ENCODE measurements at places on chromosomes 4 and X. TPM values are rescaled to one million over a fixed set of nuclear protein-coding genes. Genes with fewer than 3 reads are reported as not detected.
A peak's percentile ranks its signal among the peaks of the same experiment; 100 is the strongest.

- peak; percentile 84 for DNase-seq
Measured at GRCh38 chrX:153667956-153668396, 5.6 kb downstream of the PNCK start.

PHEX gene
- total RNA-seq: 5.6 TPM

PLAC8 gene
- total RNA-seq: 1.1 TPM

RENBP gene
- total RNA-seq: 5.6 TPM

UCP1 gene
- total RNA-seq: not detected

DNA sequence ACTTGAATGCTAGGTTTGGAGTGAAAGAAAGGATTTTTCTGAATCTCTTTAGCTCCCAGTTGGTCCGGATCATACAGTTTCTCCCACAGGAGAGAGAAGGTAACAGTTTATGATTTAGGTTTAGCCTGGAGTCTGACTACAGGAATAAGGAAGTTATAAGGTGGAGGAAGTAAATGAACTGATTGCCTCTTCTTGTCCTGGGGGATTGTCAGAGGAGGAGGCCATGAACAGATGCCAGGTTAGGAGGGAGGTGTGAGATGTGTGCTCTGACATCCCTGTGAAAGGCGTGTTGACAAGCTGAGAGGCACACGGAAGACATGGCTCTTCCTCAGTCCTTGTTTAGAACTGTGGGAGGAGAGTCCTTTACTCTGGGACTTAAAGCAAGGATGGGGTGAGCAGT is 64.4 kb downstream of the CHRNA9 start:
- no peak for DNase-seq

- DNase-seq: peak; percentile 86
Measured at GRCh38 chr4:121462660-121463261, 81.9 kb upstream of the QRFPR start.

- no peak for DNase-seq
Measured at GRCh38 chr4:133808151-133808550, 393.4 kb downstream of the PABPC4L start.

DNA sequence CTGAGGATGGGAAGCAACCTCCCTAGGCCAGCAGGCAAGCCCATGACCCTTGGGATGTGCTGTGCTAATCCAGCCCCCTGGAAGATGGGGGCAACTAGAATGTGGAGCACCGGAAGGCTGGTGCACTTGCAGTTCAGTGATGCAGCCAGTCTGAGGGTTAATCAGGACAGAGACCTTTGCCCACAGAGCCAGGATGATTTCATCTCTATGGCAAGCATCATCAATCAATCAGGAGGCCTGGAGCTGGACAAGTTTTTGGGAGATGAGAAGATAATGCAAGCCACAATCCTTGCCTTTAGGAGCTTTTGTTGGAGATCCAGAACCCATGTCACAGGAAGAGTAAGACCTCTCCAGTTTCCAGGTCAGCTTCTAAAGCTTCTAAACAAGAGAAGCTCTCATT is 15.4 kb upstream of the MSN start:
- DNase-seq: no peak

GRCh38 chrX:104854790-104855340 is 288.9 kb downstream of the IL1RAPL2 start:
- DNase-seq: no peak

DNA sequence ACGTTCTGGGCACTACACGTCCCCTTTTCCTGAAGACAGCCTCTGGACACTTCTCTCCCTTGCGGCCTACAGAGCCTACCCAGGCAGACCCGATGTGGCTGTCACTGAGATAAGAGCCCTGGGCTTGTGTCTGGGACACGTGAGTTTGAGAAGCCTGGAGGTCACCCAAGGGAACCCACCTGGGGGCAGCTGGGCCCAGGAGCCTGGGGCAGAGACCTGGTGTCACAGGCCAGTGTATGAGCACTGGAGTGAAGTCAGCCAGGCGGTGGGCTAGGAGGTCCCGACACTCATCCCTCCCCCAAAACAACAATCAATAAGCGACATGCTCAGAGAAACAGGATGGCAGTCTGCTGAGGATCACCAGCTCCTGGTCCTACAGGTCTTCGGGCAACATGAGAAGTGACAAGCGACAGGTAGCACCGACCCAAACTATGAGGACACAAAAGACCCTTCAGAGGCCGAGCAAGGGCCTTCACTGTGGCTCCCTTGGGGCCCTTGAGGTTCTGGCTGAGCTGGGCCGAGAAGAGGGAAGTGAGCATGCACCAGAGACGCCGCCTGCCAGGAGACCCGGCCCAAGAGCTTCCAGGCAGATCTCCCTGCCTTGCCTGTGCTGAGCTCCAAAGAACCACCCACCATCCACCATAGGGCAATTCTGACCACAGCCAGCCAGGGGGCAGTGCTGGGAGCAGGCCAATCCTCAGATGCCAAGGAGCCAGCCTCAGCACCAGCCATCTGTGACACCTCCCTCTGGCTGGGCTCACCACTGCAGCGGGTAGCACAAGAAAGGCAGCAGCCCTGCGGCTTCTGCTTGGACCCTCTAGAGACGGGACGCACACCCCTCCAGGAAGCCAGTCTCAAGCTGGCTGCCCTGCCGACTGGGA is 11.0 kb upstream of the DUSP9 start:
- no peak for DNase-seq

SMR3B gene
- not detected for total RNA-seq

GRCh38 chrX:47500554-47500953 is 17.5 kb upstream of the ZNF41 start:
- no peak for DNase-seq

DNA sequence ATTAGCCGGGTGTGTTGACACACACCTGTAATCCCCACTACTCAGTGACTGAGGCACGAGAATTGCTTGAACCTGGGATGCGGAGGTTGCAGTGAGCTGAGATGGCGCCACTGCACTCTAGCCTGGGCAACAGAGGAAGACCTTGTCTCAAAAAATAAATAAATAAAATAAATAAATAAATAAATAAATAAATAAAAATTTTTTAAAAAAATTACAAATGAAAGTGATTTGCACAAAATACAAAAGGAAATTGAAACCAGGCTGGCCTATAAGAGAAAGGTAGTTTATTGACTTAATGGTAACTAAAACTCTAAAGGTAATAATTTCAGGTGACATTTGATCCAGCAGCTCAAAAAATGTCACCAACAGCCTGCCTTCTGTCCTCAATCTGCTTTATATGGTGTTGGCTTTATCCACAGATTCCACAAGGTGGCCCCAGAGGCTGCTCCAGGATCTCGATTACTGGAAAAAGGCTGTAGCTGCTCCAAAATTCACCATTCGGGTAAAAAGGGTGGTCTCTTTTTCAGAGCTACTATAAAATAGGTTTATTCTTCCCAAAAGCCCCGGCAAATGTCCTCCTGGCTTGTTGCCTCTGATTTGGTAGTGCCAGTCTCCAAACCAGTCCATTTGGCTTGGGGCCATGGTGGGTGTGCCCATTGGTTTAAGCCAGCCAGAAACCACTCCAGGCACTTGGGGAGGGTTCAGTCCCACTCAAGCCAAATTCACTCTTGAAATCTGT is 61.4 kb upstream of the TRIM2 start:
- DNase-seq: peak; percentile 85

GRCh38 chrX:139158256-139158655 is 372.3 kb upstream of the F9 start:
- no peak for DNase-seq

GRCh38 chrX:135000516-135000915 is 9.7 kb downstream of the SMIM10 start:
- no peak for DNase-seq

- DNase-seq: no peak
Measured at GRCh38 chrX:83416273-83416672, 91.8 kb upstream of the POU3F4 start.

CXorf66 gene
- not detected for total RNA-seq

TSPAN7 gene
- total RNA-seq: 0.82 TPM

- DNase-seq: peak; percentile 86
Measured at GRCh38 chr4:94455081-94455480, 3.3 kb downstream of the PDLIM5 start.

- DNase-seq: peak; percentile 40
Measured at GRCh38 chr4:11534623-11535302, 106.1 kb upstream of the HS3ST1 start.

- no peak for DNase-seq
Measured at GRCh38 chr4:161203865-161204264, 959.9 kb downstream of the FSTL5 start.

- no peak for DNase-seq
Measured at GRCh38 chr4:183612329-183613250, 46.4 kb downstream of the RWDD4 start.

GRCh38 chrX:51484616-51485015 is 11.8 kb downstream of the NUDT11 start:
- DNase-seq: no peak

RTL9 gene
- total RNA-seq: 1.5 TPM

AVPR2 gene
- total RNA-seq: not detected

DNA sequence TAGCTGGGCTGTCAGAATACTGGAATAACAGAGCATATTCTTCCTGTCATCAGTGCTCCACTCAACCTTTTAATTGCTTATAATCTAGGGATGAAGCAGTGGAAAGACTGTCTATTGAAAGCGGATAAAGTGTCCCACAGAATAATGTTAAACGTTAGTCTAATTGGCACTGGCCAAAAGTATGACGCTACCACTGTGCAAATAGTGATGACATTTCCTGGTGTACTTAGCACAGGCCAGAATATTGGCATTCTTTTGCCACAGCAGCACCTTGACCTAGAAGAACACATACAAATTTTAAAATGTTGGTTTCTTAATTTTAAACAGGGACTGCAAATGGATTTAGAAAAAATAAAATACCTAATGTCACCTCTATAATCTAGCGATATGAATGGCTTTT is 635.2 kb upstream of the SPANXN1 start:
- DNase-seq: no peak

DNASE1L1 gene
- 31.0 TPM for total RNA-seq

FAM114A1 gene
- total RNA-seq: 378 TPM

DNA sequence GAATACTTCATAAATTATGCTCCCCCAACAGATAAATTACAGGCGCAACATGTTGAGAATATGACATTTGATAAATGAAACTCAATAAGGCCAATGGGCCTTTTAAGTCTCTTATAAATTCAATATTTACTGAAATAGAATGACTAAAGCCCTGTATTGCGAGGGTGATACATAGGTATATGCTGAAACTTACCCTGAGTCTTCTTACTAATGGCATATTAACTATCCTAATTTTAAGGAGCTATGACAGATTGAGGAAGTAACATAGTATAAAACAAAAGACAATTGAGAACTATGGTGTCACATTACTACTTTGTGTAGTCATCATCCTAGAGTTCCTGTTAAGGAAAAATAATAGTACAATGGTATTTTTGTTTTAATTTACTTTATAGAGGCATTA is 440.7 kb downstream of the IL15 start:
- DNase-seq: no peak

TXK gene
- 0.25 TPM for total RNA-seq

DNA sequence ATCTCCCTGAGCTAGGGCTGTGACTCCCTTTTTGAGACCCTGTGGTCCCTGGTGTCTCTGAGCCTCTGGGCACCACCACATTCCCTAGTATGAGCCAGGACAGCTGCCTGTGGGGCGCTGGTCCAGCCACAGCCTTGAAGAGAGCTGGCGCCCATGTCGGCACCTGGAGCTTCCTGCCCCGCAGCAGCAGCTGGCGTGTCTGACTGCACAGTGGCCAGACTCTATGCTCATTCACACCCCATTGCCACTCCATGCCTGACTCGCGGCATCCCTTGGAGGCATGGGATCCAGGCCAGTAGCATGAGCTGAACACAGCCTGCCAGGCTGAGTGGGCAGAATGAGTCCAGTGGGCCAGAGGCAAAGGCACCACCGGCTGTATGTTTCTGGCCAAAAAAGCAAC is 8.3 kb upstream of the SPP1 start:
- DNase-seq: no peak

DNA sequence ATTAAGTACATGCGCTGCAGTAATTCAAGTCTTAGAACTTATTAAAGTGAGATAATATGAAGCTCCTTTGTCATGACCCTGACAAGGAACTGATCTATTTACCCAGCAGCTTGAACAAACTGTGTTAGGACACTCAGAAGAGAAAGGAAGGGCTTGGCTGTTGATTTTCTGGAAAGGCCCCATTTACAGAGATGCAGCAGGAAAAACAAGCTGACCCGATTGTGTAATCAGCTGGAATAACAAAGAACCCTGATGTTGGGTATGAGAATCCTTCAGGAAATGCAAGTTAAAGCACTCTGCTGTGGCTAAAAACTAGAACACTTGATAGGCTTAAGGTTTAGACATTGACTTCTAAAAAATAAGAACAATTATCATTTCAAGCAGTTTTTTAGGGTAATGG is 64.8 kb downstream of the TBC1D9 start:
- DNase-seq: peak; percentile 75

- peak; percentile 27 for DNase-seq
Measured at GRCh38 chrX:16946361-16946964, at the start of gene REPS2. Gene REPS2, plus strand, starts transcription at chrX:16946658. Its CDS starts 204 bp downstream, at chrX:16946862.

GRCh38 chr4:113760094-113760794 is 1.3 kb downstream of the CAMK2D start:
- DNase-seq: peak; percentile 66

XAGE1B gene
- total RNA-seq: not detected

GRCh38 chrX:123454712-123455431 is 270.8 kb downstream of the GRIA3 start:
- DNase-seq: peak; percentile 6

DNA sequence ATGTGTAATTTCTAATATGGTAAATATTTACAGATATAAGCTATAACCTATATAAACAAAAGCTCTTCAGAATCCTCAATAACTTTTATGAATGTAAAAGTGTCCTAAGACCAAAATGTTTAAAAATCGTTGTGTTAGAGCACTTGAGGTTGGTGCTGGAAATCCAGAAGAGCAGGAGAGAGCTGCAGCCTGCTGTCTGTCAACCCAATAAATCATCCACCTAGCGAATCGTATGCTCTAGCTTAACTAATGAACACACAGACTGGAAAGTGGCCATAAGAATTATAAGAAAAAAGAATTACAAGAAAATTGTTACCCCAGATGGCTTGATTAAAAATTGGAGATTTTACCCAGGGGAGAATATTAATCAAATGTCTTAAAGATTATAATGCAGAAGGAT is 17.0 kb downstream of the CFAP97 start:
- no peak for DNase-seq

DNA sequence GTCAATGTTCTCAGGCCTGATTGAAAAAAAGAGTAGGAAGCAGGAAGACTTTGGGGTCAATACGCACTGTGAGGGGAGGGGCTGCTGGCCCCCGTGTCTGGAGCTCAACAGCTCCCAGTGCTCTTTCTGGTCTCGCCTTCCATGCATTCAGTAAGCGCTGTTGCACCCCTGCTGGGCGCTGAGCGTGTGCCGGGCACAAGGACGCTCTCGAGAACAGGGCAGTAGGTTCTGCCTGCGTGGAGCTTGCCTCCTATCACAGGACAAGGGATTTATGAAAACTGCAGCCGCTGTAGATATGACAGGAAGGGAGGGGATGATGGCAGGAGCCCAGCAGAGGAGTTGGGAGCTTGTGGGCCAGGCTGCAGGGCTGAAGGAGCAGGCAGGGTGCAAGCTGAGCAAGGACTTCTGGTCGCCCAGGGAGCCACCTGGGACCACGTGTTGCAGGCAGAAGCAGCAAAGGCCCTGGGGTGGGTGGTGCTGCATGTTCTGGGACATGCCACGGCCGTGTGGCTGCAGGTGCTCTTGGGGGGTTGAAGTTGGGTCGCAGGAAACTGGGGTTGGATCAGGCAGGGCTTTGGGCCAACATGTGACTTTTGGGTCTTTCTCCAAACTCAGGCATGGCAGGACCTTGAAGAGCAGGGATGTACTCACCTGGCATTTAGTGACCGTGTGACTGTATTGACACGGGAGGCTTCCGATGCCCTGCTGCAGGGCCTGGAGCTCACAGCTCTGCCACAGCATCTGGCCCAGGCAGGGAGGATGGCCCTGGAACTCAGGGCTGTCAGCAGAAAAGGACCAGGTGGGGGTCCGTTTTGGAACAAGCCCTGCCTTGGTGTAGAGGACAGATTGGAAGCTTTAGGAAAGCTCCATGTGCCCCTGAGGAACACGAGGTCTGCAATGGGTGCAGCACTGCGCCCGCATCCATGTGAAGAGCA is 97.9 kb downstream of the CPZ start:
- no peak for DNase-seq
